ENCODE measurements at places on chromosomes 16 and 17.

- no peak for DNase-seq
Measured at GRCh38 chr17:21245639-21246084, 7.5 kb downstream of the NATD1 start.

GRCh38 chr16:7332611-7333010, at the start of gene RBFOX1:
Gene RBFOX1 (plus strand): TSS chr16:7332845.
- DNase-seq: no peak

- DNase-seq: peak; percentile 86
Measured at GRCh38 chr16:87956365-87957231, 5.4 kb downstream of the BANP start.

- no peak for DNase-seq
Measured at GRCh38 chr16:65936096-65936495, 430.4 kb upstream of the CDH5 start.

DNA sequence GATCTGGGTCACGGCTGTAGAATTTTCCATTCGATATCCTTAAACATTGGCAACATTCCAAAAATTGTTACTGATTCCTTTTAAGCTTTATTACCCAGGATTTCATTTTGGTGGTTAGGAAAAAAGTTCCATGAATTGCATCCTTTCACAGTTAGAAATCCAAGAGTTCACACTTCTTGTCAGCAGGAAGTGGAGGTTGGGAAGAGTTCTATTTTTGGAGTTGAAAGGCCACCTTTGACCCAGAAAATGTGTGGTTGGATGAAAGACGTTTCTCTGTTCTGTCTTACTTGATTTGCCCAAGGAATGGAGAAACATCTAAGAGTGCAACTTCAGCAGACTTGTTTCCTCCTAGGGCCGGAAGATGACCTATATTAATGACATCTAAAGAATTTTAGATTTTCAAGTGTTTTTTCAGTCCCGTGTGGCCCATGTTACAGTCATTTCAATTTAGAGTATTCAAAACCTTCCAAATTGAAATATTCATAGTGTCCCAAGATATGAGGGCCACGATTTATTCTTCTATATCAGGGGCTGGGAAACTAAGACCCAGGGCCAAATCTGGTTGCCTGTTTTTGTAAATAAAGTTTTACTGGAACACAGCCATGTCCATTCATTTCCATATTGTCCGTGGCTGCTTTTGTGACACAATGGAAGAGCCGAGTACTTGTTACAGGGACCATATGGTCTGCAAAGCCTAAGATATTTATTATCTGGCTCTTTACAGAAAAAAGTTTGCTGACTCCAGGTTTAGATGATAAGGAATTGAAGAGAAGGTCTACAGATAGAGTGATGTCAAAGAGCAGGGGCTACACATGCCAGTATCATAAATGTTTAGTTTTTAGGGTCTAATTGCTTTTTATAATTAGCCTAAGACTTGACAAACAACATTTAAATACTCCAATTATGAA, 50.2 kb downstream of the CDK5R1 start:
- DNase-seq: no peak

- no peak for DNase-seq
Measured at GRCh38 chr17:75570772-75571171, 16.8 kb upstream of the MYO15B start.

- DNase-seq: no peak
Measured at GRCh38 chr16:24111724-24112302, 144.3 kb upstream of the CACNG3 start.

Data from activated CD4-positive, alpha-beta T cell treated with anti-CD3 and anti-CD28 coated beads, Interleukin-2, Interleukin-6, amounts not matched to agents 100 ng/mL and 50 ng/mL, durations not matched to agents 16 hours and 8 hours (primary cell).